GM04504 (cell line): ENCODE measurements at places on chromosomes 3 and 15.

GRCh38 chr15:69200832-69201745 is 40.7 kb downstream of the GLCE start:
- no peak for DNase-seq

- no peak for DNase-seq
Observed at GRCh38 chr3:142963234-142963515, 299 bp downstream of the PAQR9 start.

DNA sequence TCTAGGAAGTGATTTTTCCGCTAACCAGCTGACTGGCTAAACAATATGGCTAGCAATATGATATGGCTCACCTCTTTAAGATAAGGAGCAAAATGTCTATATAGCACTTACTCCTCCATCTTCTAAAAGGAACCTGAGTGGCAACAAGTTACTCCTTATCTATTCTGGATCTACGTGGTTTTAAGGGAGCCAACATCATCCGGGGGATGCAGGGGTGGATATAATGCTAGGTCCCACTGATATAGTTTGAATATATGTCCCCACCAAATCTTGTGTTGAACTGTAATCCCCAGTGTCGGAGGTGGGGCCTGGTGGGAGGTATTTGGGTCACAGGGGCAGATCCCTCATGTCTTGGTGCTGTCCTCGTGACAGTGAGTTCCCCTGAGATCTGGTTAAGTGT is 500.7 kb downstream of the FOXP1 start:
- DNase-seq: no peak

DNA sequence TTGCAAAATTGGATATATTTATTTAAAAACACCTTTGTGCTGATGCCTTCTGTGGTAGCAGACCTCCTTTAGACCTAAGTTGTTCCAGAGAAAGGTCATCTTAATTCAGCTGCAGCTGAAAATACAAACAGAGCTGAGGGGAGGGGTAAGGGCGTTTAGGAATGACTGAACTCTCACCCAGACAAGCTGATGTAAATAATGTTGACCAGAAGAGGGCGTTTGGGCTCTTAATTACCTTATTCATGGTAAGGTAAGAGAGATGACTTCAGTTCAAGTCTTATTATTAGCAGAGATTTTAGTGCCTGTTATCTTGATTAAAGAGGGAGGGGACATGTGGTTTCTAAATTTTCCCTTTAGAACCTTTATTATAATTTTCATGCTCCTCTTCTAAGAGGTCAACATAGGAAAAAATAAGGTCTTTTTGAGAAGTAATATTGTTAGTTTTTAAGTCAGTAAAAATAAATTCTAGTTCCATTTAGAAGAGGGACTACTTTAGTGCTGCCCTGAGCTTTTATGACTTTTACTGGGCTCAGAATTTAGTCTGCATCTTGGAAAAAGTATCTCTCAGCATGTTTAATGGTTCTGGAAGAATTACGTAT is 46.3 kb downstream of the GPR171 start:
- peak; percentile 18 for DNase-seq

DNA sequence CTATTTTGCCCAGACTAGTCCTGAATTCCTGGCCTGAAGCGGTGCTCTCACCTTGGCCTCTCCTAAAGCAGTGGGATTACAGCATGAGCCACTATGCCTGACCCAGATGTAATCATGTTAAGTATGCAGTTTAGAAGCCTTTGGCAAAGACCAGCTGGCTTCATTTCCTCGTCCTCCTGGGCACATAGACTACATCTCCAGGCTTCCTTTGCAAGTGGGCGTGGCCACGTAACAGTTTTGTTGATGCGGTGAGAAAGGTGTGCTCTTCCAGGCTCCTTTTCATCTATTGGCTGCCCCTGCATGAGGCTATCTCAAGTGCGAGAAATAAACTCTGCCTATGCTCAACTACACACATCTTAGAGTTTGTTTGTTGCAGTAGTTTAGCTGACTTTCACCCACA is 13.0 kb downstream of the SV2B start:
- no peak for DNase-seq

- DNase-seq: no peak
Observed at GRCh38 chr15:27260523-27260922, 289.5 kb downstream of the GABRG3 start.

DNA sequence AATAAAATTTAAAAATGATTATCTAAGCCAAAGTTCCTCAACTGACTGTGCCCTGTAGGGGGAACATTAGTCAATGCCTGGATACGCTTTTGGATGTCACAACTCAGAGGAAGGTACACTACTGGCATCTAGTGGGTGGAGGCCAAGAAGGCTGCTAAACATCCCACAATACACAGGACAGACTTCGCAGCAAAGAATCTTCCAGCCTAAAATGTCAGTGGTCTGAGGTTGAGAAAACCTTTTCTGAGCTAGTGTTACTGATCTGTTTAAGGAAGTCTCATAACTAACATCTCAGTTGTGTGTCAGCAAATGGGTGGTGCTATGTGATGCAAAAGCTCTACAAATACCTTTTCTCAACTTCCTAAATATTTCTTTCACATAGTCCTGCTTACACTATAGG is 20.9 kb upstream of the LDHAL6B start:
- DNase-seq: no peak

DNA sequence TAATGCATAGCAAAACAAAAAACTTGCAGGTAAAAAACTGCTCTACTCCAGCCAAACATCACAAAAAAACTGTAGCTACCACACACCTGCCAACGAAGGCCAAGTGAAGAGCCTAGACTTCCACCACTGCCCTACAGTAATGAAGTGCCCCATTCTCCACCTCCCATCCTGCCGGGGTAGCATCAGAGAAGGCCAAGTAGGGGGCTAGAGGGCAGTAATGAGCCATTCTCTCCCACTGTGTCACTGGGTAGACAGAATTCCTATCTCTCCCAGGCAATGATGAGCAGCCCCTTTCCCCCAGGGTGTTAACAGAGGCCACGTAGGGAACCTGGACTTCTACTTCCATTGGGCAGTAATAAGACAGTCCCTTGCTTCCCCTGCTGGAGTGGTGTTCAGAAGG is 9.5 kb downstream of the SEC22C start:
- DNase-seq: no peak

GRCh38 chr3:42830437-42831320 is 21.4 kb downstream of the ACKR2 start:
- peak; percentile 3 for DNase-seq

GRCh38 chr3:155946178-155946577 is 75.7 kb downstream of the GMPS start:
- DNase-seq: peak; percentile 69

- no peak for DNase-seq
Observed at GRCh38 chr15:41877631-41878354, 16.1 kb downstream of the SPTBN5 start.

GRCh38 chr3:112413074-112413473 is 80.1 kb downstream of the CD200 start:
- no peak for DNase-seq

- no peak for DNase-seq
Observed at GRCh38 chr15:96330064-96330449, 443 bp upstream of the NR2F2 start.

DNA sequence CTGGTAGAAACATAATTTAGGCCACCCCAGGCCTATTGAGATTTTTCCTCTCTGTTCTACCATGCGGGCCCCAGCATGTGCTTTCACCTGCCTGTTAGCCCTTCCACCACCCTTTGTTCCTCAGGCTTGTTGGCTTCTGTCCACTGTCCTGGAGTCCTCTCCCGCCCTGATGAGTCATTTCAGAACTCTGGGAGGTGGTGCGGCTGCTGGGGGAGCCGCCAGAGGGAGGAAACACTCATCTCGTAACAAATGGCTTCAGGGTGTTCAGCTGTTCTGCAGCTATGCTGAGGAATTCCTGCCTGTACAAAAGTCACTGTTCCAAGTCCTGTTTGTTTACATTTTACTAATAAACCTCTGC is 36.3 kb downstream of the LRTM1 start:
- DNase-seq: peak; percentile 96

DNA sequence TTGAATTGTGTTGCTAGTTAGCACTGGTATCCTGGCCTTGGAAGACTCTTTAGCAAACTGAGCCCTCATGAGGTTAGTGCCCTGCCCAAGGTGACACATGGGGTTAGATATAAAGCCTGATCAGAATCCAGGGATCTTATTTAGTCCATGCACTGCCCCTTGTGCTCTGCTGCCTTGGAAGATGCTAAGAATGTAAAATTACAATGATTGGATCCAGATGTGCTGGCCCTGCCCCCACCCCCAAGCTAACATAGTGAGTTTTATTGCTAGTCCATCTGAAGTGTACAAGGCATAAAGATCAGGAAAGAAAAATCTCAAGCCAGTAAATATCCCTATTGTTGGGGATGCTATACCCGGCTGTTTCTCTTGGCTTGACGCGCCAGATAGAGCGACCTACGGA is 248.1 kb upstream of the C2CD4B start:
- DNase-seq: no peak

DNA sequence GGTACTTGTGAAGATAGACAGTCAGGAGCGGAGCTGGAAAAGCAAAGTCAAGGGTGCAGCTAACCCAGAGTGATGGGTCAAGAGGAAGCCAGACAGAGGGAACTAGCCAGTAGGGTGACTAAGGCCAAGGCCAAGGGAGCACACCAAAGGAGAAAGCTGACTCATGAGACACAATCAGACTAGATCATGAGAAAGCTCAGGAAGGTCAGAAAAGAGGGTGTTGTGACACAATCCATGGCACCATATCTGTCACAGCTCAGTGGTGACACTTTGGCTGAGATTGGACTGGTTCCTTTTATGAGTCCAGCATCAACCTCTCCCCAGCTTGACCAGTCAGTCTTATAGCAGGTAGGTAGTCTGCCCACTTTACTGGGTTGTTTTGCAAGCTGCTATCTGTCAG is 22.2 kb downstream of the P2RY1 start:
- DNase-seq: no peak

GRCh38 chr15:73584699-73585420 is 48.3 kb downstream of the NPTN start:
- DNase-seq: no peak

GRCh38 chr3:24341668-24342067 is 153.0 kb downstream of the THRB start:
- no peak for DNase-seq

GRCh38 chr15:81060470-81060869 is 59.7 kb downstream of the TLNRD1 start:
- no peak for DNase-seq

DNA sequence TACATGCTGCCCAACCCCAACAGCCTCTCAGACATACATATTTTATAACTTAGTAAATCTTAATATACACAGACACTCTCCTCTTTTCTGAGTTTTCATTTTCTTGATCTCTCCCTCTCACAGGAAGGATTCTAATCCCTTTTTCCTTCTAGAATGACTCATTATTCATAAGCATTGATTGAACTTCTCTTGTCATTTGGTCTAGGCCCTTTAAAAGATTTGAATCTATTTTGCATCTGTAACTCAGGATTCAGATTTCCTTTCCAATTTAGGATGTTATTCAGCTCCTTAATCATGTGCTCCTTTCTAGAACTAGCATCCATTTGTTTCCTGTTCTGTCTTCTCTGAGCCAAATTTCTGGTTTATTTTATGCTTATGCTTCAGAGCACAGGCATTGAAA is 624.5 kb upstream of the SGO1 start:
- DNase-seq: no peak

DNA sequence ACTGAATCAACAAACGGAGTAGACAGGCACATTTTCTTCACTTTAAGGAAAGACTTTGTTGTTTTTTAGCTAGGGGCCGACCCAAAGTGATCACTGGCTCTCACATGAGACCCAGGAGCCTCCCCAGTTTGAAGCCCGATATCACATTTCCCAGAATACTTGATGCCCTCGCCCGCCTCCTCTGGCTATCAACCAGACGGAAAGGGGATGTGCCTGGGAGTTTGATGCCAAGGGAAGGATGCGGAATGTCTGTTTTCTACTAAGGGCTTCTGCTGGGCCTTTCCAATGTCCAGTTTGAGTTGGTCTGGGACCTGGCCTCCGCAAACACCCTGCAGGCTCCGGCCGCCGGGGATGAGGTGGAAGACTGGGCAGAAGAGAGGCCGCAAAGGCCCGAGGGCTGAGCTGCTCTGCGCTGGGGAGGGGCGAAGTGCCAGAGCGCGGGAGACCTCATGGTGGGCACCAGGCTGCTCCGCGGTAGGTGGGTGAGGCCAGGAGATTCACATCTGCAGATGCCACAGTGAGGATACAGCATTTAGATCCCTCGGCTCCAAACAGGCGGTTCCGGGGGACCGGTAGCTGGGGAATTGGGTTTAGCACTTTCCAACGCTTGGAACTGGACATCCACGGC is 491 bp upstream of the ZNF774 start:
- DNase-seq: no peak

DNA sequence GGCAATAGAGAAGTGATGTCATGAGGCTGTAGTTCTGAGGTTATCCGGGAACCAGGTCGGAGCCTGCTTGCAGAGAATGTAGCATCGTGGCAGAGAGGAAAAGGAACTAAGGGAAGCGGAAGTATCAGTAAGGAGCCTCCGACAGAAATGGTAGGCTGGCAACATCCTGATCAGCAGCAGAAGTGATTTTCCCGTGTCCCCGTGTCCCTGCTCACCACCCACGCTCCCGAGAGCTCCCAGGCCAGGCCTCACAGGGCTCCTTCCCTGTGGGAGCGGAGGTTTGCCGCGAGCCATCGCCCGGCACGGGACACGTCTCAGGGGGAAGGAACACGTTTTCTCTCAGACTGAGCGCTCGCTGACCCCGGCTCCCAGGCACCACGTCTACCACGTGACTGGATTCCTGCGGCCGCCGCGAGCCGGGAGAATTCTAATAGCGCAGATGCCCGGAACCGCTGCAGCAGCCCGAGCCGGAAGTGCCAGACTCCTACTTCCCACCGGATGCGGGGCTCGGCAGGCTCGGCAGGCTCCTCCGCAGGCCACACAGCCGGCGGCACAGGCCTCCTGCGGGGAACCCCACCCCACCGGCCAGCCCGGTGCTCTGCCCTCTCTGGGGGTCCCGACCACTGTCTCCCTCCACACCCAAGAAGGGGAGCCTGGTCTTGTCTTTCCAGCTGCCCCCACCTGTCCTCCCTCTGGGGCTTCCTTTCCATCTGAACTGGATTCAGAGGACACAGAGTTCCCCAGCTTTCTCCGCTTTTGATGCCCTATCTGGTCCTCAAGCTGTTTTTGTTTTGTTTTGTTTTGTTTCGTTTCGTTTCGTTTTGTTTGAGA is 99.3 kb downstream of the BDH1 start:
- peak; percentile 82 for DNase-seq

DNA sequence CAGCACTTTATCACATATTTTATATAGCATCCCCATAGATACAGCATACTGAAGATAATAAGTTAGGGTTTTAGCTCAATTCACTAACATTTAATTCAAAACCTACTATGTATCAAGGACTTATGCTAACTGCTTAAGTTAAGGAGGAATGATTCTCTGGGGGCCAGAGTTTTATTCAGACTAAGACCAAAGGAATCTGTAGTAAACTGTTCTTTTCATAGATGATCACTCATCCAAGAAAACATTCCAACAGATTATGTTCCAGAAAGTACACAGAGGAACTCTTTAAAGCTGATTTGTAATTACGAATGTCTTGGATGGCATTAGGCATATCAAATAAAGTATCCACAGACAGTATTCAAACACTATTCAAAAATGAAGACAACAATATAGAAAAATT is 226.4 kb downstream of the SCAPER start:
- DNase-seq: no peak

DNA sequence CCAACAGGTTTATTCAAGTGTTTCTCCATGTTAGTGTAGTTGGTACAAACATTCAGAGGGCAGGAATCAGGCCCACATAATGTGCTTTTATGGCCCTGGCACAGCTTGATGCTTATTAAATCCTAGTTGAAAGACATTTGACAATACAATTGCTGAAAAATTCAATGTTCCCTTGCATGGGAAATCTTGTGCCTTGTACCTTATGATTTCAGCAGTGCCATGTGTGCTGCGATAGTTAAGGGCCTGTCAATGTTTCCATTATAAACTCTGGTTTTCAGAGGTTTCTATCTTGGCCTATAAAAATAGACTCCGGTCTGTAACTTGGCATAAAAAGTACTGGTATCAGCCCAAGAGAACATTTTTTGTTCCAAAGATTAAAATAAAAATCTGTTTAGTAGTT is 207.2 kb downstream of the TBC1D5 start:
- no peak for DNase-seq
